ENCODE measurements at places on chromosomes 6 and 20.

DNA sequence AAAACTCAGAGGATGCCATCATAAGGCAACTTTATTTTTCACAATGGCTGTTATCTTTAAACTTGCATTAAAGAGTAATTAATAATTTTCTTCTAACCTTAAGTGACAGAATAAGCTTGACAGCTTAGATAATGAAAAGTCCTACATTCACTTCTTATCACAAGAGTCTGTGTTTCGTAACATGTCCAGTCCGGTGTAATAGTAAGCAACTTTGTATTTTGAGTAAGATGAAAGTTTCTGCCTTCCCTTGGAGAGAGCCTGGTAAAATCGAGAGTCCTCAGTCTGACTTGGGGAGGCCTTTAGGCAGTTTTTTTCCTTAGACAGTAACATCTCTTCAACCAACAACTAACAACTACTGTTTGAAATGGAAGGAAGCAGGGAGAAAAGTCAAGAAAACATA, 195.6 kb downstream of the GRM1 start:
- no peak for DNase-seq

- DNase-seq = no peak
Measured at GRCh38 chr6:31610968-31611367, 4.1 kb upstream of the AIF1 start.

- DNase-seq = peak; percentile 95
Measured at GRCh38 chr6:11232193-11232769, at the start of gene NEDD9. NEDD9 (minus strand) TSS chr6:11232668; CDS start chr6:11232515, 153 bp downstream.

DNA sequence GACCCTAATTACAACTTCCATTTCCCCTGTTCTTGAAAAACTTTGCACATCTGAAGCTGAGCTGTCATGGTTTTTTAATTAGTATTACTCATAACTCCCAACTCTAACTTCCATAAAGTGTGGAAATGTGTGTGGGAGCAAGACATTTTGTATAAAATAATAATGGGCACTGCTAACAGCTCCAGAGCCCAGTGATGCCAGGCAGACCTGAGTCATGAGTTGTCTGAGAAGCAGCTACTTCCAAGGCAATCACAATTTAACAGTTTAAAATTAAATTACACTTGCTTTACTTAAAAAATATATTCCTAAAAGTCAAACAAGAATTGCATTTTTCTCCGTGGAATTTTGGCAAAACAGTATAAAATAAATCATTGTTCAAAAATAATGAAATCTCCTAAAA, 6.4 kb downstream of the SLC2A12 start:
- DNase-seq = no peak

DNA sequence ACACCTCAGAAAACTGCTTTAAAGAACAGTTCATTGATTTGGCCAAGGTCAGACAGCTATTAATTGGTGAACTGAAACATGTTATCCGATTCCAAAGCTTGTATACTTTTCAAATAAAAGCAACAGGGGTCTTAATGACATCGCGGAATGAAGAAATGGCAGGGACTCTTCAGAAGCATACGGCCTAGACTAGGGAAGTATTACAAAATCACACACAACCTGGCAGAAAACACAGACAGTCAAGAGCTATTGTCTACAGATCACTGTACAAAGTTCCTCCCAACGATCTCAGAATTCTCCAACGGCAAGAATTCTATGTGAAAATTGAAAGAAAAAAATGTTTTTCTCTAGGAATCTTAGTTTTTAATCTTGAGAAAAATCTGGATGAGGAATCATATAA, 105.5 kb downstream of the PTPRK start:
- DNase-seq = no peak

DNA sequence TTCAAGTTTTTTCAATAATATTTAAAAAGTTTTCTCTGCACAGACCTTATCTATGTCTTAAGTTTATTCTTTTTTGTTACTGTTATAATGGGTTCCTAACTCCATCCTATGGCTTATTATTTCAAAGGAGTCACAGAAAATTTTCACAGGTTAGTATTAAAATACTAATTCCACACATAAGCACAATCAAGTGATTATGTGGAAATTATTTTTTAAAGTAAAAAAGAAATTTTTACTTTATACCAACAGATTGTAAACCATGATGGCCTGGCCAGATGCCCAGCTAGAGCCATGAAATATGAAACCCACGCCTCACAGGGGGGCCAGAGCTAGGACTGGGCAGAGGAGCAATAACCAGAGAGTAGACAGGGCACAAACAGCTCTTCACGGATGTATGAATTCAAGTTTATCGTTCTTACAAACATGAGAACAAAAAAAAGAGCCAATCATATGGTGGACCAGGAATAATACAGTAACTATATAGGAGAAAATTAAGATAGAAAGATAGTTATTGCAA, 34.0 kb downstream of the NUDT3 start:
- DNase-seq = peak; percentile 66

GRCh38 chr20:63457737-63458136, 14.7 kb downstream of the KCNQ2 start:
- DNase-seq = no peak

DNA sequence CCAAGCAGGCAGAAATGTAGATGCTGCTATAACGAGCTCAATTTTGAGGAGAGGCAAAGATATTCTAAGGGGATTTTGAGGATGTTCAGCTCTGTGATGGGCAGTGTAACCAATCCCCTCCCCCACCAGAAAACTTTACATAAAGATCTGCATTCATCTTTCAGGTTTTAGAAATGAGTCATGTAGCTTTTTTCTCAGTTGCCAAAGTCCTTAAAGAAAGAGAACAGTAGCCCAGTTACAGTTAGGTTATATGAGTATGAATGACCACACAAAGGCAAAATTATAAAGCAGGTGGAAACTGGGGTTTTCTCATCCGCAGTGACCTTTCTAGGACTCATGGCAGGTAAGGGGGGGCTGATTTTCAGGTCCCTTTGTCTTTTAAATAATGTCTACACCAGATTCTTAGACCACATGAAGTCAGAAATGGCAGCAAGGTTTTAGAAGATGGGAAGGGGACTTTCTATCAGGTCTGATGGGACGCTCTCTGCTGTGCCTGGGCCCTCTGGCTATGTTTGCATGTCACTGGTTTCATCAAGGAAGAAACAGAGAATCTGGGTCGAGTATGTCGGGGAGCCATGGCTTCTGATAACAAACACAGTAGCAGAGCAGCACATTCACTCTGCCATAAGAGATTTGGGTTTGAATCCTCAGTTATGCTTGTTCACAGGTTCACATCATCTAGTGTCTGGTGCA, 94.7 kb downstream of the CLIC5 start:
- no peak for DNase-seq

DNA sequence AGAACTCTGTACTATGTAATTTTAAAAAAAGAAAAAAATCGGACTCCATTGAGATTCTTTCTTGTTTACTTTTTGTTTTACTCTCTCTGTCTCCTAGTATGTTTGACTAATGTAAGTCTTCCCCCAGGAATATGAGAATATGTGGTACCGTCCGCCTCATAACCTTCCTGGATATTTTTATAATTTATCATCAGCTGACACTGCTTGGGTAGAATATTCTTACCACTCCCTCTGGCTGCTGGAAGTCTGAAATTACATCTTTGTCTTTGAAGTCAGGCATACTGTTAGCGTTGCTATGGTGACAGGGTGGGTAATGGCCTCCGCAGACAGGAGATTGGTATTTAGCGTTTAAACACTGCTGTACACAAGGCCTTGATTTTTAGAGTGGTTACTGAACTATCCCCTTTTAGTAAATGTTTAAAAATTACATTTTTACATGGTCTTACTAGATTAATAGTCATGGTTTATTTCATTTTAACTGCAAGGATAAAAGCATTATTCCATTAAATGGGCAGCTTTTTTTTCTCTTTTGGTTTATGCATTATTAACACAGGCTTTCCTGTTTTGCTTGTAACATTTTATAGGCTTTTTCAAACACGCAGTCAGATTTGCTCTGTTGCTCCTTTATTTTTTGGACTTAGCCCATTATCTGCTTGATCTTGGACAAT, 176.4 kb downstream of the ARID1B start:
- peak; percentile 87 for DNase-seq

- no peak for DNase-seq
Measured at GRCh38 chr6:170087941-170088581, 202.8 kb downstream of the DLL1 start.

- DNase-seq = no peak
Measured at GRCh38 chr6:105786890-105787655, 299.1 kb upstream of the PRDM1 start.

- no peak for DNase-seq
Measured at GRCh38 chr6:32148289-32149091, 3.2 kb downstream of the PRRT1 start.

- DNase-seq = no peak
Measured at GRCh38 chr6:25815194-25815593, 16.7 kb downstream of the SLC17A1 start.

DNA sequence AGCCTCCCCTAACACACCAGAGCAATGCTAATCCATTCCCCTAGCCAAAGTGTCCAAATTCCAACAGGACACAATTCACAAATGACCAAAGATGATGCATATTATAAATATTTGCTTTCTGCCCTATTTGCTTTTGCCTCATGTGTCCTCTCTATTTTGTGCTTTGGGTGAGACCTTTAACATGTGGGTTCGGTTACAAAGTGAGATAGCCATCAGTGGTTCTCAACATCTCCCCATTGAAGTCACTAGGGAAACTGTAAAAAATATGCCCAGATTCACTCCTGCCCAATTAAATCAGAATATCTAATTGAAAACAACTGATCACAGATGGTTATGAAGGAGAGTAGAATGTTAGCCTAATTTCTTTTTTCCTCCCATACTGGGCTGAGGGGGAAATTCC, 159.2 kb downstream of the MTFR2 start:
- DNase-seq = no peak

GRCh38 chr6:10808376-10808775, 30.0 kb downstream of the MAK start:
- no peak for DNase-seq

DNA sequence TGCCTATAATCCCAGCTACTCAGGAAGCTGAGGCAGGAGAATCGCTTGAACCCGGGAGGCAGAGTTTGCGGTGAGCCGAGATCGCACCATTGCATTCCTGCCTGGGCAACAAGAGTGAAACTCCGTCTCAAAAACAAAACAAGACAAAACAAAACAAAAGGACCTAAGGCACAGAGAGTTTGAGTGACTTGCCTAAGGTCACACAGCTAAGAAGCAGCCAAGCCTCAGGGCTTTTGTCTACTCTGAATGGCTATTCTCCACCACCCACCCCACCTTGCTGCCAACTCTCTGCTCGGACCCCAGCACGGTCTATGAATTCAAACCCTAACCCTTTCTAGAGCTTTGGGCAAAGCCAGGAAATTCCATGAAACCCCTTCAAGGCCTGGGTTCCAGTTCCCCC, 19.1 kb upstream of the TTPAL start:
- no peak for DNase-seq

DNA sequence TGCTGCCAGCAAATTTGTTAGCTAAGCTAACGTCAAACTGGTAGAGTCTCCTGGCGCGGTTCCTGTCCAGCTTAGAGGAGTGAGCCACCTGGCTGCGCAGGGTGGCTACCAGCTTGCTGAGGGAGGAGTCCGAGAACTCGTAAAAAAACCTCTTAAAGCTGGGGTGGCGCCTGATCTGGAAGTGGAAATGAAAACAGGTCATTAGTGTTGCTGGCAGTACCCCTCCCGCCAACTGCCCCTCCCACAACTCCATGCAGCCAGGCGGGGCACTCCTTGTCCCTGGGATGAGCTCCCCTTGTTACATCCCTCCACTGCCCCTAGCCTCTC, 17.3 kb downstream of the BNIP5 start:
- no peak for DNase-seq

DNA sequence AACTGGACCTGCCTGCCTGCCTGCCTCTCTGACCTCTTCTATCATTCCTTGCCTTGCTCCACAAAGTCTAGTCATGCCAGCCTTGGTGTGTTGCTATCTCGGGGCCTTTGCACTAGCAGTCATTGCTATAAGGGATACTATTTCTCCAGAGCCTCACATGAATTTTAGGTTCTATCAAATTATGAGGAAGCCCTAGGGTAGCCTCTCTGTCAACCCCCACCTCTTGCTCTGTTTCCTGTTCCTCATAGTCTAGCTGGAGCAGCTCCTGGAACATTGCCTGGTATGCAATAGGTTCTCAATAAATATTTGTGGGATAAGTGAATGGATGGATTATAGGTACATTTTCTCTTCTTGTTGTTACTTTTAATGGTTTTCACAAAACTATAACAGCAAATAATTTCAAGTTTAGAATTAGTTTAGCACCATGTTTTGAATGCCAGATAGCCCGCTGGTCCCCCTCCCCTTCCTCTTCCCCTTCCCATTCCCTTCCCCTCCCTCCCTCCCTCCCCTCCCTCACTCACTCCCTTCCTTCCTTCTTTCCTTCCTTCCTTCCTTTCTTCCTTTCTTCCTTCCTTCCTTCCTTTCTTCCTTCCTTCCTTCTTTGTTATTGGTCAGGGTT, 46.9 kb upstream of the DTNBP1 start:
- no peak for DNase-seq

- no peak for DNase-seq
Measured at GRCh38 chr6:90144928-90145555, 151.6 kb downstream of the BACH2 start.

DNA sequence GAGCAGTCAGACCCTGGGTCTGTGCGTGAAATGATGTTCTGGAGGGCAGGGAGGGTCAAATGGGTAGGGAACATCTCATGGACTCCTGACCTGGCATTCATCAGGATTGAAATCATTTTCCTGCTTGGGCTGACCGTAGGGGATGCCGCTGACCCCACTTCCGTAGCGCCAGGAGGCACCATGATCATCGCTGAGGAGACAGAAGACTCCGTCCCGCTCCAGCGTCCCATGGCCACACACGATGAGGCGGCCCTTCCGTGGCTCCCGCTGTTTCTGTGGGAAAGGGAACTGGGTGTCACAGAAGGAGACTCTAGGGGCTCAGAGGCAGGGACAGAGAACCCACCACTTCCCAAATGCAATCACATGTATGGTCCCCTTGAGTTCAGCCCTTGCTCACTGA, 2.3 kb downstream of the NEU1 start:
- DNase-seq = no peak

DNA sequence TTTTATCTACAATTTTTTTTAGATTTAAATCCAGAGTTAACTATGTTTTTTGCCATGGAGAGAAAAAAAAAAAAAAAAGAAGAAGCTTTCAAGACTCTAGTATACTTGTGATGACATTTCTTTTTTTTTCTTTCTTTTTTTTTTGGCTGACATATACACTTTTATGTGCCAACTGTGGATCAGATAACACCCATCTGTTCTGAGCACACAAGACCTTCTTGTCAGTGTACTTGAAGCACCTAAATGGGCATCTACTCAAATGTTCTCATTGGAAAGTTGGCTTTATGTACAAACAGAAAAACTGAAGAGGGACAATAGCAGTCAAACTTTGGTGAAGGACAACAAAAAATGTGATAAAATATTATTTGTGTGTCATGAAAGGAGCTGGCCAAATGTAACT, 904.5 kb downstream of the GRIK2 start:
- DNase-seq = no peak

DNA sequence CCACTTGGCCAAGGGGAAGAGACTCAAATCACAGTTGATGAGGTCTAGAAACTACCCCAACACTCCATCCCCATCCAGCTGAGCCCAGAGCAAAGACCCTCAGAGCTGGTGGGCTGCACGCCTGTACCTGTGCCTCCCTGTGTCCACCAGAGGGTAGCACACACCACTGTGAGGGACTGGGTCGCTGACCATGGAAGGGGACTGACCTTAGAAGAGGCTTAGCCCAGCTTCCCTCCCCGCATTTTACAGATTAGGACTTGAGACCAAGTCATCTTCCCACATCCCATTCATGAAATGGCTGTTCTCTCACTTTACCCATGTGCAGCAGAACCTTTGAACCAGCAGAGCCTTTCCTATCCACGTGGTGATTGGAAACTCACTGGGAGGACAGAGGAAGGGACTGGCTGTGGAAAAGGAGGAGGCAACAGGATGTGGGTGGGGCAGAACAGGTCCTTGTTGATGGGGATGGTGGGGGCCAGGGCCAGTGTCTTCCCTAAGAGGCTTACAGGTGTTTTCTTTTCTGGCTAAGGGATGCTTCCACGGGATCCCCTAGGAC, 44.3 kb downstream of the CPXM1 start:
- DNase-seq = peak; percentile 72

Data from HTR-8/SVneo (cell line).